Left lung (tissue), 14 donors: ENCODE measurements at places on chromosomes 6 and 20. TPM values are rescaled to one million over a fixed set of nuclear protein-coding genes. Genes with fewer than 3 reads are reported as not detected.
A peak's percentile ranks its signal among the peaks of the same experiment; 100 is the strongest.

DNA sequence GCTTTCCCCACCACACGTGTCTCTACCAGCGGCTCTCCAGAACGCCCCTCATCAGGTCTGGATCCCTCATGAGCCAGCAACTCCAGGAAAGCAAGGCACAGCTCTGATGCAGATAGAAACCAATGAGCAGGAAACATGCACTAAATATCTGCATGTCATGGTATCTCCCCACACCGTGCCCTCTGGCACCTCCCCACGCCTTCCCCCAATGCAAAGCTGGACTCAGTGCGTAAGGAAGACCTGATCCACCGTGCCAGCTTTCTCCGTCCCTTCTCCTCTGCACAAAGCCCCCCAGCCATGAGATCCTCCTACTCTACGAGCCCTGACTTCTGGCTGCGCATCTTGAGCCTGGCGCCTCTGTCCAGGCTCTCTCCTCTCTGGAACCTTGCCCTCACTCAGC is 9.4 kb downstream of the PDE10A start:
- H3K4me3 ChIP-seq = no peak overlapping the region
- H3K27ac ChIP-seq = no peak overlapping the region
- H3K36me3 ChIP-seq = no peaks in the 10 kb centered on the region
- no peak for DNase-seq
- H3K4me1 ChIP-seq = no peaks in the 10 kb centered on the region

GRCh38 chr6:156557251-156557910 is 219.8 kb upstream of the ARID1B start:
- H3K4me1 ChIP-seq = no peaks in the 10 kb centered on the region
- H3K36me3 ChIP-seq = no peaks in the 10 kb centered on the region
- peak; percentile 84 for DNase-seq
- no peaks in the 10 kb centered on the region for H3K27me3 ChIP-seq
- no peak overlapping the region for H3K27ac ChIP-seq

GRCh38 chr6:45822873-45823272 is 192.8 kb downstream of the CLIC5 start:
- H3K36me3 ChIP-seq = no peaks in the 10 kb centered on the region
- no peak overlapping the region for H3K4me3 ChIP-seq
- no peaks in the 10 kb centered on the region for H3K4me1 ChIP-seq
- no peak overlapping the region for H3K27ac ChIP-seq
- no peaks in the 10 kb centered on the region for H3K27me3 ChIP-seq

- H3K4me1 ChIP-seq = peaks cover 6% of the 10 kb centered on the region
- DNase-seq = no peak
- no peak within 1 kb of the TSS for H3K27ac ChIP-seq
- H3K4me3 ChIP-seq = no peak within 1 kb of the TSS
- no peaks in the 10 kb centered on the region for H3K36me3 ChIP-seq
Observed at GRCh38 chr20:31967830-31968249, at the start of gene XKR7. TSS of gene XKR7 (plus strand) at chr20:31968151. CDS start at chr20:31968176, 25 bp downstream.

DNA sequence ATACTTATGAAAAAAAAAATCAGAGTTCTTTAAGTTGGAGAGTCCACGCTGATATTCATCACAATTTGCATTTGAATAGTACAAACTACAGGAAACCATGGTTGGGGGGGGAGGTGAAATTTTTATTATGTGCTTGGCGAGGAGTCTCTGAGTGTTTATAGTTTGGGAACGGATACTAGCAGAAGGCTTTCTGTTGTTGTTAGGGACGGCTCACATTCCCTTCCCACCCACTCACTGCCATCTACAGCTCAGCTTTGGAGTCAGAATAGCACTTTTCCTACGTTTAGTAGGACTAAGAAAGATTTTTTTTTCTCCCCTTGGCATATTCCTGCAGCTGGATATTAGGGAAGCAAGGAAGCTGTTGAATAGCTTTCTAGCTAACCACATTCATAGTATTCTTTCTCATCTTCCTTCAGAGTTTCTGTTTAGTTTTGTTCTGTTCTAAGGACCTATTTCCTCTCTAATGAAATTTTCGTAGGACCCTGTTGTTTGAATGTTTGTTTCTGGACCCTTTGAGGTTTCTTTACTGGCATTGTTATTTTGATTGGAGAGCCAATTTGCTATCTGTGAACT is 235.1 kb upstream of the ZNF217 start:
- peaks cover 5% of the 10 kb centered on the region for H3K4me1 ChIP-seq

PRDM13 gene
- not detected for total RNA-seq

NNAT gene
- 0.45 TPM for total RNA-seq

FOXQ1 gene
- total RNA-seq = 6.4 TPM

C20orf141 gene
- not detected for total RNA-seq

ANGPT4 gene
- total RNA-seq = 0.16 TPM
